ENCODE measurements at places on chromosomes 3 and 15. TPM values are rescaled to one million over a fixed set of nuclear protein-coding genes. Genes with fewer than 3 reads are reported as not detected.

Gene FGF12
- total RNA-seq = 0.31 TPM

Gene CD96
- 0.08 TPM for total RNA-seq

Gene MKRN3
- 0.80 TPM for total RNA-seq

Gene SLC28A1
- total RNA-seq = not detected

Gene SPRED1
- total RNA-seq = 15.5 TPM

Gene ZNF35
- 8.7 TPM for total RNA-seq

Gene ZNF639
- total RNA-seq = 31.3 TPM
